ENCODE measurements at places on chromosomes 13 and 19.

GRCh38 chr13:106284358-106284757 lies 251.1 kb downstream of the EFNB2 start:
- DNase-seq = no peak

DNA sequence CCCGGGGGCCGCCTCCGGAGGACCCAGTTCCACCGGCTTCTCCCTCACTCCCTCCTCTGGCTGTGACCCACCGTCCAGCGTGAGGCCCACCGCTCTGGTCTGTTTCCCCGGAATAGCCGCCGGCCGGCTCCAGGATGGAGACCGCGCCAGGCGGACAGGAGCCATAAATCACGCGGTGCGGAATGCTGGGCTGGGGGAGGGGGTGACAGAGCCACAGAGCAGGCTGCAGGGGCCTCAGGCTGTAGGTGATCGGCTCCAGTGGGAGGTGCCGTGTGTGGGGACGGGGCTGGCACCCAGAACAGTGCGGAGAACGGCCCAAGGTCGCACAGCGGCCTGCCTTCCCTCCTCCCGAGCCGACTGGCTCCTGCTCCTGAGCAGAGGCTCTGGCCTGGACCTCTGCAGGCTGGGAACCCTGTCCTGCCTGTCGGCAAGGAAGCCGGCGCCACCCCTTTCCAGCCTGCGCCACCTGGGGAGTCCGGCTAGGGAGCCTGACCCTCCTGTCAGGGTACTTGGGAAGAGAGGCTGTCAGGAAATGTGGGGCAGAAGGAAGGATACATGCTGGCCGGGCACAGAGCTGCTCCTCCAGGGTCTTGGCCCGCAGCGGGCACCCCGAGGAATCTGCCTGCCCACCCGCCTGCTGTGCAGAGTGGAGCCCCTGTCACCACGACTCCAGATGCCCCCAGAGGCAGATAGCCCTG lies 8.3 kb downstream of the PIAS4 start:
- no peak for DNase-seq

GRCh38 chr13:81639984-81640582 lies 1299.2 kb upstream of the SPRY2 start:
- no peak for DNase-seq

DNA sequence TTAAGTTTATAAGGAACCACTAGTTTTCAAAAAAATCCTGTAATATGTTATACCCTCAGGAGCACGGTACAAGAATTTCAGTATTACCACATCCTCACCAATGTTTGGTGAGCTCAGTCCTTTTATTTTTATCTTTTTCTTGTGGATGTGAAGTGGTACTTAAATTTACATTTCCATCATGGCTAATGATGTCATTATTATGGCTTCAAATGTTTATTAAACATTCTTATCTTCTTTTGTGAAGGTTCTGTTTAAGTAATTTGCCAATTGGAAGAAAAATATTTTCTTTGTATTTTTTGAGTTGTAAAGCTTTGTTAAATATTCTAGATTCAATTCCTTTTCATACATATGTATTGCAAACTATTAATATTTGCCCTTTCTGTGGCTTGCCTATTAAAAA lies 291.0 kb downstream of the ENOX1 start:
- DNase-seq = no peak

- no peak for DNase-seq
These were observed 143.4 kb downstream of the DLEU7 start for GRCh38 chr13:50699874-50700663.

DNA sequence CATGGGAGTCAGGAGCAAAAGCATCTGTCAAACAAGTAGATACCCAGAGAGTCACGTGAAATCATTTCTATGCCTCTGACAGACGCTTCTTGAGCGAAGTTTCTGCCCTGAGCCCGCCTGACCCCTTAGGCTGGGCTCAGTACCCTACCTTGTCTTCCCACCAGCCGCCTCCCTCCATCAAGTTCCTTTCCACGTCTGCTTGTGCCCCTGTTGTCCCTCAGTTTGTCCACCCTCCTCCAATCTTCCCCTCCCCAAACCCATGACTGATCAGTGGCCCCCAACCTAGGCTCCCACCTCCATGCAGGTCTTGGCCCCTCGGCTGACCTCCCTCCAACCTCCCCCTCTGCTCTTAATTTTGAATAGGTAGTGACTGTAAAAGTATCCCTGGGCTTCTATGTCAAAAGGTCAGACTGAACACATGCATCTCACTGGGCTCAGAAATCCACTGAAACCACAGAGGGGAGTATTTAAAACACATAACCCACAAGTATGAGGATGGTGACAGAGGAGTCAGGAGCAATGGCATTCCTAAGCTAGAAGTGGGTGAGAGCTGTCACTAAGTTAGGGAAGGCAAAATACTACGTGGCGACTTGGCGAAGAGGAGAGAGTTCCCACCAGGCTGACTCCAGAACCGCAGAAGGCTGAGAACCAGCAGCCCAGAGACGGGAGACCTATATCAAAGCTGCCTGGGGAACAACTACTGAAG lies 1.7 kb upstream of the ZNF446 start:
- peak; percentile 25 for DNase-seq

DNA sequence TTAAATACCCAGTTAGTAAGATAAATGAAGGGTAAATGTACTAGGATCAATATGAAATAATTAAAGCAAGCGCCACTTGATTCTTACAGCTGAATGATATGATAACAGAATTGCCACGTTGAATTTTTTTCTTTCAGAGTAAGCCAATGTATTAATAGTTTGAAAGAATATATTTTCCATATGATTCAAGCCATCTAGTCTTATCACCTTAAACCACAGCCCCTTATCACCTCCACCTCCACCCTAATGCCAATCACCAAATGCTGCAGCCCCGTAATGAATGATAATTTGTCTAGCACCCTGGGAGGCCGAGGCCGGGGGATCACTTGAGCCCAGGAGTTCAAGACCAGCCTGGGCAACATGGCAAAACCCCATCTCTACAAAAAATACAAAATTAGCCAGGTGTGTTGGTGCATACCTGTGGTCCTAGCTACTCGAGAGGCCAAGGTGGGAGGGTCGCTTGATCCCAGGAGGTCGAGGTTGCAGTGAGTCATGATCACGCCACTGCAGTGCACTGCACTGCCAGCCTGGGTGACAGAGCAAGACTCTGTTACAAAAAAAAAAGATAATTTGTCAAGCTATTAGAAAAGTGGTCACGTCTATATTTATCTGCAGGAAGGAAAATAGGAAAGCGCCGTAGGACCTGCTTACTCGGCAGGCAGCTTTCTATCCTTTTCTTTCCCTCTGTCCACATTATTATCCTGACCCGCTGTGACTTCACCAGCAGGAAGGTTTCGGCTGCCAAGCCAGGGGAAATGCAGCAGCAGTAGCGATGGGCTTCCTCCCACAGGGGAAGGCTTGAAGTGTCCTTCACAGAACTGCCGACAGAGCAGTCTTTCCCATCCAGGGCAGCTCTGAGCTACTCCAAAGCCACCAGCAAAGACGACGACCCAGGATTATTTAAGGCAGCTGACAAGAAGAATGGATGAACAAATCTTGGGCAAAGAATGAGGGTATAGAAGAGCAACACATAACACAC lies 19.7 kb upstream of the CLN5 start:
- DNase-seq = no peak

DNA sequence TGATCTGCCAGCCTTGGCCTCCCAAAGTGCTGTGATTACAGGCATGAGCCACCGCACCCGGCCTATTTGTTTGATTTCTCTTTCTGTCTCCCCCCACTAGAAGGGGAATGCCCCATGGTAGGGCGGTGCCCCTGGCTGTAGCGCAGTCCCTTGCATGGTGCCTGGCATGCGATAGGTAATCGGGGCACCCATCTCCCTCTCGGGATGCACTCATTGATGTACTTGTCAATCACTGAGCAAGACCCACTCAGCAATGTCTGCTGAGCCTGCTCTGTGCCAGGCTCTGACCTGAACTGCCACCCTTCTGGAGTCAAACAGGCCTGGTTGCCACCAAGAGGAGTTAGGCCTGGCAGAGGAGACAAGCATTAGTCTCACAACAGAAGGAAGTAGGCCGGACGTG lies 19.8 kb downstream of the DNM2 start:
- DNase-seq = no peak
